SK-N-SH treated with all-trans-retinoic acid at 6 μM for 48 hours (cell line): ENCODE measurements at places on chromosomes 5 and 9.

DNA sequence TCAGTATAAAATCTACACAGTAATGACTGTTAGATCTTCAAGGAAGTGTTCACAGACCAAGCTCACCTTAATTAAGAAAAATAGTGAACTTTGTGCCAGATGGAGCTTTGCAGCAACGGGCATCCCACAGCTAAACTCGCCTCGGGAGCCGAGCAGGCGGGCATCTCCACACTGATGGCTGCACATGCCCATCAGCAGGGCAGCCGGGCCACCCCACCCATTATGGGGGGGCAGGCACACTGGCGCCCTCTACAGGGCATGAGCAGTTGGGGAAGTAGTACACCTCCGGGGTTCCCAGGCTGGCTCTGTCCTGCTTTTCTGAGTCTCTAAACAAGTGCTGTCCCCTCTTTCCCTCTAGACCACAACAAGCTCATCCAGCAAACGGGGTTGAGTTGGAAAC lies 21.6 kb downstream of the ANKS6 start:
- peak; percentile 68 for ATAC-seq

DNA sequence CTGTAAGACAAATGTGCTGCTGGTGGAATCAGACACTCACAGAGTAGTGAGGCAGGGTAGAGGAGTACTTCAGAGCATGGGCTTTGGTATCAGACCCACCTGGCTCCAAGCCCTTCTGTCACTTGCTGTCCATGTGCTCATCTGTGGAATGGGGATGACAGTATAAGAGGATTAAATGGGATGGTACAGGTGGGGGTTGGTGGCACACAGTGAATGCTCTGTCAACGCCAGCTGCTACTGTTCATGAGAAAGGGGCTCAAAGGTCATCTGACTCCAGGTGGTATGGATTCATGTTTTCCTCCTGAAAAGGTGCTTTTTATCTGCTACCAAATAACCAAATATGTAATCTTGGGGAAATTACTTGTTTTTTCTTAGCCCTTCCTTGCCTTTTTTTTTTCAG lies 23.0 kb upstream of the PPARGC1B start:
- no peak for ATAC-seq

DNA sequence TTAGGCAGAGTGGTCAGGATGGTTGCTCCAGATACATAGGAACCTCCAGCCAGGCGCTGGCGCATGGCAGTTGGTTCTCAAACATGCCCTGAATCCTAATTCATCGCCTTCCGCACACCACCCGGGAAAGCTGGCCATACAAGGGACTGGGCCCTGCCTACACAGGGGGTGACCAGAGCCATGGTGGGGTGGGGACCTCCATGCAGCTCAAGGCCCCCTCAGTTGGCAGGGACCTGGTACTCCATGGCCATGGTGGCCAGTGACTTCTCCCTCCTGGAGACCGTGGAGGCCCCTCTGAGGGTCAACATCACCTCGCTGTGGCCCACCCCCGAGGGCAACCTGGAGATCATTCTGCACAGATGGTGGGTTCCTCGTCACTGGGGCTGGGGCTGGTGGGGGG lies 26.8 kb downstream of the PAEP start:
- ATAC-seq: no peak

- no peak for ATAC-seq
Measured at GRCh38 chr5:158121678-158122077, 262.7 kb upstream of the CLINT1 start.

- ATAC-seq: no peak
Measured at GRCh38 chr5:119353213-119353612, 2.6 kb upstream of the TNFAIP8 start.

DNA sequence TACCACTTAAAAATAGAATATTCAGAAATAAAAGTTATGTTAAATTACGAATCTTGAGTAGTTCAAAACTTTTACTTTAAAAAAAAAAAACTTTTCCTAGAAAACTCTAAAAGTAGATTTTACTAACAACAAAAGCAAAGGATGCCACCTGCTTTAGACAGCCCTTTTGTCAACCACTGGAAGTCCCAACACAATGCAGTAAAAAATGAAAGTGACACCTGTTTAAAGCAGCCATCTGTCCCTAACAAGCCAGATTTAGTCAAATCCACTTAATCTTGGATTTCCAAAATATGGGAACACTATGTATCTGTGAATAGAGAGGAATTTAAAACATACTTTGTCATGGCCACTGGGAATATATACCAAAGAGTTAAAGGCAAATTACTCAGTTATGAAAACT lies 3.8 kb downstream of the RFX3 start:
- no peak for ATAC-seq

- no peak for ATAC-seq
Measured at GRCh38 chr5:76556511-76557221, 66.5 kb downstream of the F2RL2 start.

DNA sequence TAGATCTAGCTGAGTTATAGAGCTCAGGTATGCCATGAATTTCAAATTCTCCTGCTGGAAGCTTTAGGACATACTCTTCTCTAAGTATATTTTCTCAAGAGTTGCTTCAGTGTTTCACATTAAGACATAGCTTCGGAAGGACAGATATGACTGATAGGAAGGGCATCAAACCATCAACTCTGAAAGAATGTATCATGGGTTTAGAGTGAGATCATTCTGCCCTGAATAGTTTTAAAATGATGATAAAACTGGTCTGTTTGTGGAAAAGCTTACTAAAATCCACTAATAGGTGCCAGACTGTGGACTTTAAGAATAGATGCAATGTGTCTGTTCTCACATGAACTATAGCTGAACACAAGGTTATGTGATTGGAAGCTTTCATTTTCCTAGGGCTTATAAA lies 8.4 kb downstream of the SPEF2 start:
- no peak; the same call in 2 of the 3 replicates for ATAC-seq

DNA sequence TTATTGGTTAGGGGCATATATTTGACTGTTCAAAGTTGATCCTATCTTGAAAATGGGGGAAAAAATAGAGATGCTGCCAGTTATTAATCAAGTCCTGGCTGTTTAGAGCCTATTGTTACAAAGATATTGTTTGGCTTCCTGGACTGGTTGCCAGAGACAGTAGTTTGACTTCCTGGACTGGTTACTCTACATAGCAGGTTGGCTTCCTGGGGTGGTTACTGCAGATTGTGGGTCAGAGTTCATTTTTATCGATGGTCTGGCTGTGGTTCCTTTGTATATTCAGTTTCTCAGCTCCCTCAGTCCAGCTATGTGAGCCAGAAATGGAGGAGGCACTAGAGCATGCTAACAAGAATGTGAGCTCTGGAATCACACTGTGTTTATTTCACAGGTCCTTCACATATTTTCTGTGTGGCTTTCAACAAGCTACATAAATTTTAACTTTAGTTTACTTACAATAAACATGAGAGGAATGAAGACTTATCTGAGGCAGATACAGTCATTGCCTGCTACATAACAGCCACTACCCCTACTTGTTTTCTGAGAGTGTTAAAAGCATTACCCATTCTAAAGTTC lies 137.6 kb downstream of the TRPM3 start:
- ATAC-seq: no peak

GRCh38 chr9:112489039-112489546 lies 2.5 kb downstream of the KIAA1958 start:
- 0 out of 3 replicates have a peak, but pooled peaks have one; percentile 7 for ATAC-seq

DNA sequence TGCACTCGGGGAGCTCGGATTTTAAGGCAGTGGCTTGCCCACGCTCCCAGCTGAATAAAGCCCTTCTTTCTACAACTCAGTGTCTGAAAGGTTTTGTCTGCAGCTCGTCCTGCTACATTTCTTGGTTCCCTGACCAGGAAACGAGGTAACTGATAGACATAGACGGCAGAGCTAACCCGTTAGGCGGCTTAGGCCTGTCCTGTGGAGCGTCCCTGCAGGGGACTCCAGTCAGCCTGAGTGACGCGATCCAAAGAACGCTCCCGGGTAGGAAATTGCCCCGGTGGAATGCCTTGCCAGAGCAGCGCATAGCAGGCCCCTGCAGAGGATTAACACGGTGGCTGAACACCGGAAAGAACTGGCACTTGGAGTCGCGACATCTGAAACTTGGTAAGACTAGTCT lies 1.8 kb upstream of the SELENOP start:
- ATAC-seq: no peak

DNA sequence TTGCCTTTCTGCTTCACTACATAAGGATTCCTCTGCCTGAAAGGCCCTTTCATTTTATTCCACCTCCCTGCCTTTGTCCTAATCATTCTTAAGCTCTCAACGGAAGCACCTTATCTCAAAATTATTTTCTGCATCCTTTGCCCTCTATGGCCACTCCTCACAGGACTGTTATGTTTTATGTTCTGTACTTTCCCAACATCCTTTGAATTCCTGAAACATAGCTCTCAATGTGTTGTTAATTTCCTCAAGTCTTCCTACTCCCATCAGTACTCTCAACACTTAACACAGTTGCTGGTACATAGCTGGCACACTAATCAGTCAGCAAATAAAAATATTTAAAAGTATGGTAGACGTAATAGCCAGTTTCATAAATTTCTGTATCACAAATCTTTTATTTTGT lies 193.0 kb downstream of the RFX3 start:
- no peak for ATAC-seq

- ATAC-seq: peak; percentile 56
Measured at GRCh38 chr9:94150890-94151650, 66.8 kb downstream of the PTPDC1 start.

- no peak for ATAC-seq
Measured at GRCh38 chr9:126524353-126525077, 89.2 kb upstream of the LMX1B start.

DNA sequence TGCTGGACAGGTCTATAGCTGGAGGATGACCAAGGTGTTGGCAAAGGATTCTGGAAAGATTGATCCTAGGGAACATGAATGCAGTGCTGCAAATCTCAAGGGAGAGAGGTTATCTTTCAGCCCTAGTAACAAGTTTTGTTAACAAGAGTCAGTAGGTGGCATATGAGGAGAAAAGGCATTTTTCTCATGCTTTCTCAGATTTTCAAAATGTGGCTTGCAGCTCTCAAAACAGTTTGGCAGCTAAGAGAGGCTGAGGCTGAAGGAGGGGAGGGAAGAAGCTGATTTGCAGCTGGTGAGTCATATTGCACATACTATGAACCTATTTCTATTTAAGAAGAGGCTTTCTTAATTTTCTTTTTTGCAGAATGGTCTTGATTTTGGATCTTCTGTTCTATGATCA lies 64.3 kb upstream of the PCA3 start:
- ATAC-seq: peak; percentile 68

DNA sequence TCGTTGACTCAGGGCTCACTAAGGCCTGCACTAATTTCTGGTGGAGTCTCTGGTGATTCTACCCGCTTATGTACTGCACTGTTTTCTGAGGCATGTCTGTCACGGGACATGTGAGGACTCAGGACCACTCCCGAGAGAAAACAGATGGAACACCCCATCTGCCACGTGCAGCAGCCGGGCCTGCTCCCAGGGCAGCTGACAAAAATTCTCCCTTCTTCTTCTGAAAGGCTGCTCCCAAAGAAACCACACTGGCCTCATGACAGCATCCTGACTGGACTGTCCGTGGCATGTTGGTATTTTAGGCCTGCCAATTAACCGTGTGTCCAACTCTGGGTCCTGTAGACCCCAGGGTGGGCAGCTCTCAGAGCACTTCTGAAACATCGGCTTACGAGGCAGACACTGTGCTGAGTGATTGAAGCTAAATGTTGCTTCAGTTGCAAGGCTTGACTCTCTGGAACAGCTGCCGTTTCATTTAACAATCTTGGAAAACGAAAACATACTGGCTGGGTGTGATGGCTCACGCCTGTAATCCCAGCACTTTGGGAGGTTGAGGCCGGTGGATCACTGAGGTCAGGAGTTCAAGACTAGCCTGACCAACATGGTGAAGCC lies 39.0 kb downstream of the FAM240B start:
- no peak for ATAC-seq

- ATAC-seq: no peak
Measured at GRCh38 chr5:169139480-169140050, 161.4 kb downstream of the SLIT3 start.

DNA sequence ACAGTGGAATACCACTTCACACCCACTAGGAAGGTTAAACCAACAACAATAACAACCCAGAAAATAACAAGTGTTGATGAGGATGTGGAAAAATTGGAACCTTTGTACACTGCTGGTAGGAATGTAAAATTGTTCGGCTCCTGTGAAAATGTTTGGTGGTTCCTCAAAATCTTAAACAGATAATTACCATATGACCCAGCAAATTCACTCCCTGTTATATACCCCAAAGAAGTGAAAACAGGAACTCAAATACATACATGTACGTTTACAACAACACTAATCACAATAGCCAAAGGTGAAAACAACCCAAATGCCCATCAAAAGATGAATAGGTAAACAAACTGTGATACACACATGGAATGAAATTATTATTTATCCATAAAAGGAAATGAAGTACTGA lies 178.5 kb upstream of the PHYKPL start:
- no peak for ATAC-seq

GRCh38 chr9:124839612-124840299 lies 13.5 kb upstream of the WDR38 start:
- ATAC-seq: peak; percentile 67

GRCh38 chr5:32110111-32110696 lies 63.9 kb downstream of the GOLPH3 start:
- no peak for ATAC-seq

DNA sequence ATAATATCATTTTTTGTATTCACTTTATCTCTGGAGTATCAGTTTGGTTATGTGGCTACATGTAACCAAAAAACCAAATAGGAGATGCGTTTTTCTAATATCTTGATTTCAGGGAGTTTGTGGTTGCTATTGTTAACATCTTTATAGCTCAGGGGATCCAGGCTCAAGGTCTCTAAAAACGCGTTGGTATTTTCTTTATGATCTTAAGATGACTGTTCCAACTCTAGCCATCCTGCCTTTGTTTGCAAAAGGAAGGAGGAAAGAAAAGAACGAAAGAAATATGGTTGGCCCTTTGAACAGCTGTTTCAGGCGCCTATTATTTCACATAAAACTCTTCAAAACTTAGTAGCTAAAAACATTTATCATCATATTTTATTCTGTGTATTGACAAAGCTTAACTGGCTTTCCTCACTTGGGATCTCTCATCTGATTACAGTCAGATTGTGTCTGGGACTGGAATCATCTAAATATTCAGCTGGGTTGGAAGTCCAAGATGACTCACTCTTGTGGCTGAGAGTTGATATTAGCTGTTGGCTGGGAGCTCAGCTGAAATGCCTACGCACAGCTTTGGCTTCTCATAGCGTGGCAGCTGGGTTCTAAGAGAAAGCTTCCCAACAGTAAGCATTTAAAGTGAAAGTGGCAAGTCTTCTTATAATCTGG lies 60.1 kb downstream of the FAM174A start:
- ATAC-seq: peak; percentile 100

- no peak for ATAC-seq
Measured at GRCh38 chr5:71740015-71740753, 21.1 kb downstream of the CARTPT start.

GRCh38 chr5:116488356-116489041 lies 86.1 kb downstream of the SEMA6A start:
- ATAC-seq: no peak

GRCh38 chr9:114836769-114837168 lies 30.9 kb upstream of the TNFSF15 start:
- ATAC-seq: no peak

- ATAC-seq: peak; percentile 12
Measured at GRCh38 chr9:135701067-135701958, 672 bp upstream of the KCNT1 start.

DNA sequence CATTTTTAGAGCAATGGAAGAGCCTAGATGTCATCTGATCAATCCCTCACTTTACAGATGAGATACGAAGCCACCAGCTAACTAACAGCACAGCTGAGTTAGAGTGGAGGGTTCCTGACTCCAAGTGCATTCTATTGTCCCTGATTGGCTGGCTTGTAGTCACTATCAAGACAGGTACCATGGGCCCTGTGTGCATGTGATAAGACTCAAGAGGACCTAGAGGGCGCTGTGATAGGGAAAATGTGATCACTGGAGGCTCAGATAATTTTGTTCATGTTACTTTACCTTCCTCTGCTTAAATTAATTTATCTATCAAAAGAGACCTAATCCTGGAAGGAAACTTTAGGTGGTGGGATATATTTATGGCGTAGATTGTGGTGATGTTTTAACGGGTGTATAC lies 19.5 kb upstream of the SNAPC3 start:
- ATAC-seq: peak; percentile 42; the same call in 1 of the 3 replicates
